ENCODE measurements at places on chromosomes 12 and 14.

- DNase-seq, result no peak
Observed at GRCh38 chr14:73742520-73743238, 28.5 kb upstream of the PNMA1 start.

DNA sequence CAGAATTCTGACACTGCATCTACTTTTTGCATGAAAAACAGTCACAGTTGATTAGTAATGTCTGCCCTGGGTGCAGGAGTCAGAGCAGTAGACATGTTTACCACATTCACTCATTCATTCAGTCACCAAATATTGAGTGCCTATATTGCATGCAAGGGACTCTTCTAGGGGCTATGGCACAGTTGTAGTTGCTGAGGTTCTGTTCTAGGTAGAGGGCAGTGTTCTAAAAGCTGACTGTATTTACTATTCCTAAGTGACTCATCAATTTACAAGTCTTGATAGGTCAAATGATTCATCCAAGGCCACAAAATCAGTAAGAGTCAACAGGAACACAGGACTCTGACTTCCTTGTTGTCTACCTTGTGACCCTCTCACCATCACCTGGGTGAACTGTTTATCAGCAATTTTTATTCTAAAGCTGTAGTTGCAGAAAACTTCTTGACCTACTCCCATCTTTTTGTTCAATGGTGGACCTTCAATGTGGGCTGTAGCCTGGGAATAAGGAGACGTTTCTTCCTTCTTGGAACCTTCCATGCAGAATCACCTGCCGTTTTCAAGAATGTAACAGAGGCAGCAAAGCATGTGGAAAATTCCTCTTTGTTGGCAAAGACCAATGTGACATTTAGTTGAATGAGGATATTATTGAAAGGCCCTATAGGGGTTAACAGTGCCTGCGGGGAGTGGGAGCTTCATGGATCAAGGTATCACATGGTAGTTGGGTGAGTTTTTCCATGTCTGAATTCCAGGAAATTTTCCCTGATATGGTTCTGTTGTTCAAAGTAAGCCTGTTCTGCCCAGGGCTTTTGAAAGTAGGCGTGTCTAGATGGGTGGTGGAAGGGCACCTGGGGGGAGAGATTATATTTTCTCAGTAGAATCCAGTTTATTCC, 223.2 kb downstream of the KTN1 start:
- DNase-seq, result no peak

GRCh38 chr12:46147144-46147543, 121.7 kb downstream of the SLC38A1 start:
- DNase-seq, result no peak

GRCh38 chr14:50955373-50956043, 11.2 kb upstream of the PYGL start:
- DNase-seq, result peak; percentile 74

DNA sequence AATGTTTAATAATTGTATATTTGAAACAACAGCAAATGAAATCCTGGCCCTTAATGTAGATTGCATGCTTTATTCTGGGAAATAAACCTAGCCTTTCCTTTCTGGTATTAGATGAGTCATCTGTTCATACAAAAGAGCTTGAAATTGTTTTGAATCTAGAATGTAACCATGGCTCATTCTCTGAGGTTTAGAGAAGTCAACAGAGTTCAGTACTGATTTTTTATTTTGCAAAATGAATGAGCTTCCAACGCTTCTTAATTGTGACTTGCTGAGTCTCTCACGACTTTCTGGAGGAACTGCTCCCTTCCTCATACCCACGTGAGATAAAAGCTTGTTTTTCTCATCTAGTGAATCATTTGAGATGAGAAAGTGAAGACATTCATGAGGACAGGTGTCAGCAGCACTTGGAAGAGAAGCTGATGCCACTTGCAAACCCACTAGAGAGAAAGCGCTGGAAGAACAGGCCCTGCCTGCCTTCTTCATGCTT, 509.6 kb downstream of the VRK1 start:
- no peak for DNase-seq

GRCh38 chr14:48563489-48563888, 888.1 kb upstream of the MDGA2 start:
- DNase-seq, result no peak

GRCh38 chr14:81286574-81287370, 66.0 kb upstream of the GTF2A1 start:
- no peak for DNase-seq

- DNase-seq, result no peak
Observed at GRCh38 chr12:21001778-21002177, 129.2 kb upstream of the SLCO1B1 start.

DNA sequence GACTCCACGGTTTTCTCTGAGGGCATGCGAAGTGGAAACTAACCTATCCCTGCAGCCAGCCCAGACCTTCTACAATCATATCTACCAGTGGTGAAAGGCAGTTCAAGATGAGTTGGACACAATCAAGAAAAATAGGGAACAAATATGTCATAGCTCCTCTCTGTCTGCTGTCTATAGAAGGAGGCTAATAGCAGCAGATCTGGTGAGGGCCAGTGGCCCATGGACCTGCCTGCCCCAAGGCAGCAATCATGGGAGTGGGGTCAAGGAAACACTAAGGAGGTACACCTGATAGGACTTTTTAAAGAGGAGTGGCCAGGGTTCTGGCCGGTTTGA, 149.5 kb downstream of the PRKCH start:
- DNase-seq, result no peak

DNA sequence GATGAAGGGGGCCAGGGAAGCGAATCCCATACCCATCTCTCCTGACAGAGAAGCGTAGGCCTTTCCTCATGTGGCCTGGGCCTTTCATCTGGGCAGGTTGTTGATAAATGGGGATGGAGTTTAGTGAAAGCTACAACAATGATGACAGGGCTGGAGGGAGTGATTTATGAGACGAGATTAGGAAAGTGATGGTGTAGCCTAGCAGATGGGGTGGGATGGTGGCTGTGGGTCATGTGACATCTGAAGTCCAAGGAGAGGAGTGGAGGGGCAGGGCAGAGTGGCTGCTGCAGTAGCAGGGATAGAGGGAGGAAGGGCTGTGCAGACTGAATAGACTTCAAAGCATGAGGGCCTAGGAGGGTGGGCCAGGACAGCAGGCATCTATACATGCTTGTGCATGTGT, 85.5 kb downstream of the ADCK1 start:
- DNase-seq, result no peak

GRCh38 chr12:57838594-57839302, 7.8 kb downstream of the CTDSP2 start:
- DNase-seq, result no peak

- no peak for DNase-seq
Observed at GRCh38 chr14:49986343-49987014, 93.6 kb downstream of the ARF6 start.

- DNase-seq, result peak; percentile 27
Observed at GRCh38 chr14:55580470-55581341, 699 bp downstream of the KTN1 start.

DNA sequence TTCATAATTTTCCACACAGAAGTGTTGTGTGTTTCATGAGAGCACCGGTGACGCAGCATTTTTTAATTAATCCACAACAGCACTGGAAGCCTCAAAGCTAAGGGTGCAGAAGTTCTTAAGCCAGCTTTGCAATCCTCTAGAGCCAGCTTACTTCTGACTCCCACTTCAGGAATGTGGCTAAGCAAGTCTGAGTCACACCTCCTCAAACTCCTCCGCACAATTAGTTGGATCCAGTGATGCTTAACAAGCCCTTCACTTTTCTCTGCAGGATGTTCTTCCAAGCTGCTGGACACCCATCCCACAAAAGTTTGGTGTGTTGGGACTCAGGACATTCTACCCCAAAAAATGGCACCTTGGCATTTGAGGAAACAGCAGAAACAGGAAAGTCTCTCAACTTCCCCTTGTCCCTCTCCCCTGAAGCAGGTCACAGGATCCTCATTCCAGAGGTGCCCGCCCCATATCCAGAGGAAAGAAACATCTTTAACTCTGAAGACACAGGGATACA, 210.0 kb downstream of the PPM1H start:
- peak; percentile 97 for DNase-seq

DNA sequence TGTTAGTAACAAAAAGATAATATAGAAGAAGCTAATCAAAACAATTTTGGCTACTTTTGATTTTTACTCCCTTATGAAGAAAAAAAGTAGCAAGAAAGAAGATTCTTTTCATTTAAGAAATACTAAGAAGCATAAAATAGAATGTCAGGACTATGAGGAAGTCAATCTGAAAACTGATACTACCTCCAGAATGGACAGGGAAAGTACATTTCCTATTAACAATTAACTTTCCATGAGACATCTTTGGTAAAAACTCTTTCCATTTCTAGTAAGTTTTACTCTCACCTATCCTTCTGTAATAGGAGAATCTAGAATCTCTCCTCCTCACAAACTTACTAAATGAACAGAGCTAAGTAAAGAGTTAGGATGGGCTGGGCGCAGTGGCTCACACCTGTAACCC, 51.3 kb upstream of the NPFF start:
- no peak for DNase-seq

DNA sequence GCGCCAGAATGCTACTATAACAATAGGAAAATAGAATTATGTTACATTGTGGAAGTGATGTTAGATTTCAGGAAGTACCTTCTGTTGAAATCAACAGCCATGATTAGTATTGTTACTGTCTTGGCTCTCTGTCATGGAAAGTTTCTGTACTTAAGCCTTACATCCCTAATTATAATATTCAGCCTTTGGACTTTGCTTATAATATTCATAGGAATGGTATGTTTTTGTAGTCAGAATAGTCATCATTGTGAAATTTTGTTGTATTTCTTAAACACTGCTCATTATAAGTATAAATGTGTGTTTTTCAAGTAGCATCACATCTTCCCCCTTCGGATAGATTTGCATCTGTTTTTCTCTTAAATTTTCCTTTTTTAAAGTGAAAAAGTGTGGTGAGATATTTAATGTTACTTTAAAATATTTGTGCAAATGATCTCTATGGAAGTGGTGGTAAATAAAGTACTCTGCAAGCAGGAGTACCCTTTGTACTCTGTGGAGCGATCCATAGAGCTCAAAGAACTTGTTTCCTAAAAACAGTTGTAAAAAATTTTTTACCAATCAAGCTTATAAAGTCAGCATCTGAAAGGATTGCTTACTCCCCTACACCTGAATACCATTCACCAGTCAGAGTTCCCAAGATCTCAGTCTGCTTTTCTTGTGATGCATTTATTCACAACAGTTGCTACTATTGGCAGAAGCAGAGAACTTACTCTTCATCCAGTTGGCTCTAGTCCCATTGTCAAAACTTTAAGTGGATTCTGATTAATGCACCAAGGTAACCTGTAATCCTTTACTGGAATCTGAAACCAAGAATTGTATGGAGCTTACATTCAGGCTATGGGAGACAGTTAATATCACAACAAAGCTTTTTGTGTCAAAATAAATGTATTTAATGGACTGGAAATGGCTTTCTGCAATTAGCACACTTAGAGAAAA, 87.8 kb downstream of the RIC8B start:
- no peak for DNase-seq

- no peak for DNase-seq
Observed at GRCh38 chr14:84340938-84341337, 1189.0 kb upstream of the FLRT2 start.

DNA sequence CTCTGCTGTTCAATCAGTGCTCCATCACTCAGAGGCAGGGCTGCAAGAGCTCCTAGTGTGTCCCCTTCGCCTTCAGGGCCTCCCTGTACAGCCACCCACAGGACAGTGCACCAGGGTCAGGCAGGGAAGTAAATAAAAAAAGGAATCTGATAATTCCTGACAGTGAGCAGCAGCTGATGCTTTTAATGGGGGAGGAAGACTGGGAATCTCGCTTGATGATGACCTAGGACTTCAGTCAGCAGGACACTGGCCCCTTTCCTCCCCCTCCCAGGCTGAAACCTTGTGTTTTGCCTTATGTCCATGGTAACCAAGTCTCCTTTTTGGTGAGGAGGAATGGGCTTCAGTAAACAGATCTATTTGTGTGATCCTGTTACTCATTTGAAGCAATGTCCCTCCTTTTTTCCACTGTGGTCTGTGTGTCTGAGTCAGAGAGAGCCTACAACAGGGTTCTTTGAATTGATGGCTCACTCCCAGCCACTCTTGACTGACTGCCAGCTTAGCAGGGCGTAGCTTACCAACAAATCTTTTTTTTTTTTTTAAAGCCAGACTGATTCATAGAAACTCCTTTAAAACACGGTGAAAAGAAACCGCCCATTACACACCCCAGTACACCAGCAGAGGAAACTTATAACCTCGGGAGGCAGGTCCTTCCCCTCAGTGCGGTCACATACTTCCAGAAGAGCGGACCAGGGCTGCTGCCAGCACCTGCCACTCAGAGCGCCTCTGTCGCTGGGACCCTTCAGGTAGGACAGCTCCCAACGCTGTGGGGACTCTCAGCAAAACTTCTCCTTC, at the start of gene EMP1:
Gene EMP1 (plus strand): TSS at position 597 of the 792 bp plus-strand sequence. CDS start 14,785 bp downstream, outside the sequence.
- DNase-seq, result peak; percentile 25

- DNase-seq, result no peak
Observed at GRCh38 chr14:24066496-24067132, 4.7 kb upstream of the CPNE6 start.

DNA sequence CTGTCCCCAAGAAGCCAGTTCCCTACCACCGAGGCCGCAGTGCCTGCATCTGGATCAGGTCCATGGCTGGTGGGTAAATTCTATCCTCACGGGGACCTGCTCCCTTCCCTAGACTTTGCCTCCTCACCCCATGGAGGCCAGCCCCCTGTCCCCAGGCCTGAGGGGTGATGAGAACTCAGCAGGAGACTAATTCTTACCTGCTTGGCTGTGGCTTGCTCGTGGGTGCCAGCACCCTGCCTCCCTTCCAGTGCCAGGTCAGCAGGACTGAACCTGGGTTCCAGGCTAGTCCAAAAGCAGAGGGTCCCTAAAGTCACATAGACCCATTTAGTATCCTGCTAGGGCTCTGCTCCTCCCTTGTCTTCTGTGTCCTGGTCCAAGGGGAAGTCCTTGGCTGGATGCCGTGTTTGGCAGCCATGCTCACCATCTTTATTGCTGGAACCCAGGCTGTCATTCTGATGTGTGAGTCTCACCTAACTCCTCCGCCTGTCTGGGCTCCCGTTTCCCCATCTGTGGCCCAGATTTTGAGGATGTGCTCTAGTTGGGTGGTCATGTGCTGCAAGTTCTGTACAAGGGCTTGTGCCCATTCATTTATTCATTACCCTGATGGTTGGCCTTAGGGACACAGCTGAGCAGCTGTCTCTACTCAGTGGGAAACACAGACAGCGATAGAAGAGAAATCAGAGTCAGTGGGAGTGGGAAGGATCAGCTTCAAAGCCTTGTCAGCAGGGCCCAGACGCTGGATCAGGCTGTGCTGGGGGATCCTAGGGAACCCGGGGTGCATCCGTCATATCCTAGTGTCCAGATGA, 949 bp downstream of the PLBD2 start:
- DNase-seq, result no peak

DNA sequence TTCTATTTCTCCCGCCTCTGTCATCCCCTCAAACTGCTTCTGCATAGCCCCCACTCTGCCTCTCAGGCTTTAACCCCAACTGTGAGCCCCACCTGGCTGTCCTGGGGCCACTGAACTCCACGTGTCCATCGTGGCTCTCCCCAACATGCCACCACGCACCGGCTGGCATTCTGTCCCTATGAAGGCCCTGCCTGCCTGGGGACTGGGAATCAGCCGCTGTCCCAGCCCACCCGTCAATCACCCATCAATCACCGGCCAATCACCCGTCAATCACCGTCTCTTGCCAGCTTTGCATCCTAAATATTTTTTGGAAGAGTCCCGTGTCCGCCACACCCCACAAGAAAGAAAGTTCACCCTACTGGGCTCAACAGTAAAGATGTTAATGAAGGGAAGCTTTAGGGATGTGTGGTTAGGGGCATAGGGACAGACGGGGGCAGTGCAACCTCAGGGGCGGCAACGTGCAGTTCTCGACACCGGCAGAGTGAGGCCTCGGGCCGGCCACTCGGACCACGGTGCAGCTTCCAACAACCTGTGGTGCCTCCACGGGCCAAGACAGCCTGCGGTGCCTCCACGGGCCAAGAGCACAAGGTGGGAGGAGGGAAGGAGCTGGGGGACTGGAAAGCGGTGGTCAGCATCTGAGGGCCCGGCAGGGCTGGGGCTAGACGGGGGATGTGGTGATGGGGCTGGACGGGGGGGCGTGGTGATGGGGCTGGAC, 85.6 kb downstream of the GALNT9 start:
- peak; percentile 35 for DNase-seq

All from T47D (cell line).